Activated T-helper 2 cell treated with anti-CD3 and anti-CD28 coated beads, Interferon-gamma antibody, Interleukin-2, Interleukin-4, amounts not matched to agents 10 μg/mL and 5 μg/mL and 100 μg/mL, durations not matched to agents 14 hours and 24 hours and 36 hours (primary cell): ENCODE measurements at places on chromosomes 5 and 9. TPM values are rescaled to one million over a fixed set of nuclear protein-coding genes. Genes with fewer than 3 reads are reported as not detected.

Gene DIPK1B
- 3.1 and 3.4 TPM in 2 replicates for total RNA-seq

GRCh38 chr9:2838371-2839000 lies 5.4 kb downstream of the PUM3 start:
- no peaks in the 10 kb centered on the region for H3K27me3 ChIP-seq
- no peak overlapping the region for H3K4me3 ChIP-seq
- H3K4me1 ChIP-seq, result peaks cover 23% of the 10 kb centered on the region

DNA sequence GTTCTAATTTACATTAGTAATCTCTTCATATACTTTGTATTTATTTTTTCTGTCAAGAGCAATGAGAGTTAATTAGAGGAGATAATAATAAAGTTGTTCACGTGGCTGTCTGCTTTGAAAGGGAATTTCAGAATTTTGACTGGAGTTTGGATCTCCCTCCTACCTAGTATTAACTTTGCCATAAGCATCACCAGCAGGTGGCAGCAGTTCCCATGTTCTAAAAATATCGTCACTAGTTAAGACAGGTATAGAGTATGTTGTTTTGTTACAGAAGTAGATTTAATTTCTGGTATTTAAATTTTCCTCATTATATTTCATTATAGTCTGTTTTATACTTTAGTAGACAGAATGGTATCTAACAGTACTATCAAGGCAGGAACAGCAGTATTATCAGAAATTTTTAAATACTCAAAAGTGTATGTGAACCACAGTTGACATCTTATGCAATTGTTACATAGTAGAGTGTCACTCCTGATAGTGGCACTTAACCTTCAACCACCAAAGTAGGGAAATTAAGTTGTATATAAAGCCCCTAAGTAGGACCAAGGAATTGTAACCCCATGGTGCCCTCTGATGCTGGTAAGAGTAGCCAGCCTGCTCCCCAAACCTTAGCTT lies 20.4 kb downstream of the GNPDA1 start:
- H3K36me3 ChIP-seq, result peaks cover 43% of the 10 kb centered on the region
- peaks cover 4% of the 10 kb centered on the region for H3K4me1 ChIP-seq
- H3K27ac ChIP-seq, result no peak overlapping the region
- DNase-seq, result no peak

DNA sequence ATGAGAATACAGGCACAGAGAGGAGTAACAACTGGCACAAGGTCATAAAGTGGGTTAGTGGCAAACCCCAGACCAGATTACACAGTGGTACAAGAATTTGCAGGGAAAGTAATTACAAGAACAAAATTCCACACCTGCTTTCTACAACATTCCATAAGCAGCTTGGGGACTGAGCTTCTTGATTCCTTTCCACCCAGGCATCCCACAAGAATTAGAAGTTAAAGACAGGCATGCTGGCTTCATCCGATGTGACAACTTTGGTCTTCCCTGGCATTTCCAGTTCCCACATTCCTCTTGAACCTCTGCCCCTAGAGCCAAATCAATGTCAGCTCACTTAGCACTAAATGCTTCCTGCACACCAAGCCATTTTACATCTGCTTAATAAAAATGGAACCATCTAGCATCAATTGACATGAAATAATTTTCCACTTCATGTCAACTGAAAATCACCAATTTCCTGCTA lies 435.8 kb upstream of the PAPPA start:
- DNase-seq, result no peak
- no peaks in the 10 kb centered on the region for H3K4me1 ChIP-seq
- H3K27ac ChIP-seq, result no peak overlapping the region
- H3K27me3 ChIP-seq, result no peaks in the 10 kb centered on the region
- H3K36me3 ChIP-seq, result no peaks in the 10 kb centered on the region

- H3K4me3 ChIP-seq, result no peak overlapping the region
- H3K27me3 ChIP-seq, result no peaks in the 10 kb centered on the region
- peaks cover 10% of the 10 kb centered on the region for H3K4me1 ChIP-seq
- DNase-seq, result no peak
- H3K27ac ChIP-seq, result no peak overlapping the region
- H3K36me3 ChIP-seq, result no peaks in the 10 kb centered on the region
These were observed 20.6 kb upstream of the PSIP1 start for GRCh38 chr9:15531380-15531779.

DNA sequence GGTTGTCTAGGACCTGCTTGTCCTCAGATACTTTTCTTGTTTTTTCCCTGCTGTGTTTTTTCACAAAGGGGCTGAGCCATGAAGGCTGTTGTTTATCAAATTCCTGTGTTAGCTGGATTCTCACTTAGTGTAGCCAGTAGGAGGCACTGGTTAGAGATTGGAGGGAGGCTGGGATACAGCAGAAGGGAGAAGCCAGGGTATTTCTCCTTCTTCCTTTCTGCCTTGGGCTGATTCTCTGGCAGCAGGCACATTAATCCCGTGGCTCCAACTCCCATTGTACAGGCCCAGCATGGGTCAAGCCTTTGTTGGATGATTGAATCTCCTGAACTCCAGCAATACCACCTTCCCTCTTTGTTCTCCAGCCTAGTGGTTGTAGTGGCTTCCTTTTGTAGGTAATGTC lies 46.4 kb upstream of the FAM170A start:
- no peaks in the 10 kb centered on the region for H3K4me1 ChIP-seq
- no peak overlapping the region for H3K4me3 ChIP-seq
- no peak overlapping the region for H3K27ac ChIP-seq

Gene MEIKIN
- not detected in 2 replicates for total RNA-seq

DNA sequence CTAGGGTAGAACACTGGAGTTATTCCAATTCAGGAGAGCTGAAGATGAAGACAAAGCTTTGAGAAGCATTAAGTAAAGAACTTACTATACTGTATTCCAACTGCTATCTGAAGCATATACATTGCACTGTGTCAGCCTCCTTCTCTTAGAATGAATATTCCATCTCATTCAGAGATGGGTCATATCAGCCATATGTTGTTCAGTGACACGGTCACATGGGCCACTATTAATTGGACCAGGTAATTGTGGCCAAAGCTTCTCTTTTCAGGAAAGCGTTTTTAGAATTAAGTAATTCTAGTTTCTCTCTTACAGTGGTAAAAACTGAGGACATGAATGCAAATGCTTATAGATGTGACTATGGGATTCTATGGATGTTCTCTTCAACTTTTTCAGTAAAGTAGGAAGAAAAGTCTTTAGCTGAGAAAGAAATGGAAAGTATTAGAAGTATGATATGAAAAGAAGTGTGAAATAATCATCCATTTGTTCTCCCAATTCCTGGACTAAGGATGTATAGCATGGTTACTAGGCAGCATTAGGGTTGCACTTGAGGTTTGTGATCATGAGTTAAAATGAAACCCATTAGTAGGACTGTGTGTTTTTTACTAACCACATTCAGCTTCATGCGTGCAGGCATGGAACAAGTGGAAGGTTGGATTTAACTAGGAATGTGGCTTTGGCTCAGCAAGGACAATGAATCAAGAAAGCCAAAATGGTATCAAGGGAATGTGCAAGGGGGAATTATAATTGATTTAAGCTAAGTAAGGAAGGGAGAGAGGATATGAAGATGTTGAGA lies 40.9 kb downstream of the CETN3 start:
- H3K4me1 ChIP-seq, result no peaks in the 10 kb centered on the region
- H3K36me3 ChIP-seq, result no peaks in the 10 kb centered on the region
- H3K27me3 ChIP-seq, result peaks cover 9% of the 10 kb centered on the region
- H3K4me3 ChIP-seq, result no peak overlapping the region
- no peak for DNase-seq

GRCh38 chr5:88407341-88407740 lies 138.7 kb upstream of the TMEM161B start:
- no peaks in the 10 kb centered on the region for H3K4me1 ChIP-seq
- H3K36me3 ChIP-seq, result no peaks in the 10 kb centered on the region
- peaks cover 2% of the 10 kb centered on the region for H3K27me3 ChIP-seq
- no peak for DNase-seq
- no peak overlapping the region for H3K27ac ChIP-seq

- H3K4me3 ChIP-seq, result no peak overlapping the region
- no peak for DNase-seq
- no peaks in the 10 kb centered on the region for H3K27me3 ChIP-seq
These were observed 221.6 kb downstream of the SH3GL2 start for GRCh38 chr9:17800418-17800817.

DNA sequence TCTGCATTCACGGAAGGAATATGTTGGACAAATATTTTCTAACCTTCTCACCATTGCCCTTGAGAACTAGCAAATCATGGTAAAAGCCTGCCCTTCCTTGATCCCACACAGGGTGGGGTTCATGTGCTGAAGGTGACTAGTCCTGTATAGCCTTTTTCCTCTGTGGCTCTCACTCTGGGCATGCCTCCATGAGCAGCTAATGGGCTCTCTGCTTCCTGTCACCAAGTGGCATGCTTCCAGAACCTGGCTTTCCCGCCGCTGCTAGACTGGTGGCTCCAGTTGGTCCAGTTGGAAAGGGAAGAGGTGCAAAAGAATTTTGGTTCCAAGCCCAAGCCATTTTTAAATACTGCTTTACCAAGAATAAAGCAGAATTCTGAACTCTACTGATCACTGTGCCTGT lies 35.5 kb downstream of the FBXO10 start:
- H3K4me1 ChIP-seq, result no peaks in the 10 kb centered on the region
- DNase-seq, result no peak
- H3K27ac ChIP-seq, result no peak overlapping the region
- H3K27me3 ChIP-seq, result no peaks in the 10 kb centered on the region
- H3K36me3 ChIP-seq, result no peaks in the 10 kb centered on the region
- H3K4me3 ChIP-seq, result no peak overlapping the region

Gene PRELID1
- 223 and 229 TPM in 2 replicates for total RNA-seq

DNA sequence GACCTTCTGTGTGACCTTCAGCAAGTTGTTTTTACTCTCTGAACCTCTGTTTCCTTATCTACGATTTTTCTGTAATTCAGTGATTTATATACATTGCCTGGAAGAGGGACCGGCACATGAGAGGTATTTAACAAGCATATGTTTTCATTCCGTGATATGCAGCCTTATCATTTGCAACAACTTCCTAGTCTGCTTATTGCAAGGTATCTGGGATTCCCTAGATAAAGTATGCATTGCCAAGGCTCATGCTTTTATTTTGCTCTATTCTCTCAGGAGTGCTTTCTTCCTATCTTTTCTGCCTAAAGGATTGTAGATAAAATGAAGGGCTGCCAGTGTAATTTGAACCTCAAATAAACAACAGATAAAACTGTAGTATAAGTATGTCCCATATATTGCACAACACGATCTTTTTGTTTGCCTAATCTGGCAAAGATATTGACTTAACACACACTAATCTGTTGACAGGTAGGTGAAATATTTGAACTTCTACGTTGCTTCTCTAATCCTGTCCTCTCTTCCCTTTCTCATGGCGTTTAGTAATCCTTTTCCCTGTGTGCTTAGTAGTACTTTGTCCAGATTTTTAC lies 377.2 kb upstream of the TNC start:
- H3K4me1 ChIP-seq, result no peaks in the 10 kb centered on the region
- no peaks in the 10 kb centered on the region for H3K36me3 ChIP-seq
- no peak overlapping the region for H3K4me3 ChIP-seq

Gene GLDC
- 1.0 and 1.4 TPM in 2 replicates for total RNA-seq

Gene ZFP2
- 0.18 TPM in 1 of 2 replicates, not detected in the other for total RNA-seq
